IMR-90 (cell line): ENCODE measurements at places on chromosomes 7 and 10. TPM values are rescaled to one million over a fixed set of nuclear protein-coding genes. Genes with fewer than 3 reads are reported as not detected.
A peak's percentile ranks its signal among the peaks of the same experiment; 100 is the strongest.

GRCh38 chr7:108455998-108456677 lies at the start of gene NRCAM:
Gene NRCAM, minus strand, starts transcription at chr7:108456436. Its CDS starts 216,372 bp downstream, at chr7:108240064.
- no peak for DNase-seq

GRCh38 chr10:106189292-106189691 lies 975.2 kb downstream of the SORCS1 start:
- DNase-seq = no peak

GRCh38 chr10:122051609-122052385 lies 62.8 kb downstream of the TACC2 start:
- DNase-seq = peak; percentile 65

DNA sequence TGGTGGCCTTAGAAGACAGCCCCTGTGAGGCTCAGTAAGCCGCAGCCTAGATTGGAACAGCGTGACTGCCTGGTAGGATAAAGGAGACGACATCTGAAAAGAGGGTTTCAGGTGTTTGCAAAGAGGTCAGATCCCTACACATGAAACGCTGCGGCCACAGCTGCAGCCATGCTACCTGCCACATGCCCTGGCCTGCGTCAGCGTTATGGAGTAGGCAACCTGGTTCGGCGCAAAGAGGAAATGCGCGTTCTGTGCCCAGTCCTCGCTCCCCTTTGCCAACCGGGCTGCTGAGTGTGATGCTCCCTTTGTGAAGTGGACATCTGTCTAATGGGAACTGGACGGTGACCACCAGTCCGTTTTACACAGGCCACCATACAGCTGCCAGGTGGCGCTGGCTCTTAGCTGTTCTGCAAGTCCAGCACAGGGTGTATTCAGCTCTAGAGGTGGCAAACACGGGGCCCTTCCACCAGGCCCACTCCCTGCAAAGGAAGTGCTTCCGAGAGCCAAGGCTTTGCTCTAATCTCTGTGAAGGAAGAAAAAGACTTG lies 160.3 kb downstream of the CELF2 start:
- no peak for DNase-seq

DNA sequence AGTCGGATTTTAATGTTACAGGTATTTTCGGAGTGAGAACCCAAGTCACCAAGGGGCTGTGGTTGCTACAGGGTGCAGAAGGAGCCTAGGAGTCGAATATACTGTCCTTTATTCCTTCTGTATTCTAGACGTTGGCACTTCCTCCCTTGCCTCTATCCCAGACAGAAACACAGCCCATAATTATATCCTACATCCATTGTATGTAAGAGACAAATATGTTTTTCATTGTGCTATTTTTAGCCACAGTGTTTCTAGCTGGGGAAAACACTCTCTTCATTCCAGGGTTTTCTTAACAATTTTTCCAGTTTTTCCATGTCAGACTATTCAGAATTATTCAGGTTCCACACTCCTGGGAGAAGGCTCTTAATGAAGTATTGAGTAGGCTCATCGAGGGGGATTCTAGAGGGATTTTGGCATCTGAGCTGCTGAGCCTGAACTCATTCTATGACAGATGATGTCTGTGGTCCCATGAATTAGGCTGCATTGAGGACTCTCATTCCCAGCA lies 32.6 kb downstream of the KIAA1217 start:
- no peak for DNase-seq

- DNase-seq = no peak
Measured at GRCh38 chr10:126638542-126638941, 32.0 kb downstream of the C10orf90 start.

DNA sequence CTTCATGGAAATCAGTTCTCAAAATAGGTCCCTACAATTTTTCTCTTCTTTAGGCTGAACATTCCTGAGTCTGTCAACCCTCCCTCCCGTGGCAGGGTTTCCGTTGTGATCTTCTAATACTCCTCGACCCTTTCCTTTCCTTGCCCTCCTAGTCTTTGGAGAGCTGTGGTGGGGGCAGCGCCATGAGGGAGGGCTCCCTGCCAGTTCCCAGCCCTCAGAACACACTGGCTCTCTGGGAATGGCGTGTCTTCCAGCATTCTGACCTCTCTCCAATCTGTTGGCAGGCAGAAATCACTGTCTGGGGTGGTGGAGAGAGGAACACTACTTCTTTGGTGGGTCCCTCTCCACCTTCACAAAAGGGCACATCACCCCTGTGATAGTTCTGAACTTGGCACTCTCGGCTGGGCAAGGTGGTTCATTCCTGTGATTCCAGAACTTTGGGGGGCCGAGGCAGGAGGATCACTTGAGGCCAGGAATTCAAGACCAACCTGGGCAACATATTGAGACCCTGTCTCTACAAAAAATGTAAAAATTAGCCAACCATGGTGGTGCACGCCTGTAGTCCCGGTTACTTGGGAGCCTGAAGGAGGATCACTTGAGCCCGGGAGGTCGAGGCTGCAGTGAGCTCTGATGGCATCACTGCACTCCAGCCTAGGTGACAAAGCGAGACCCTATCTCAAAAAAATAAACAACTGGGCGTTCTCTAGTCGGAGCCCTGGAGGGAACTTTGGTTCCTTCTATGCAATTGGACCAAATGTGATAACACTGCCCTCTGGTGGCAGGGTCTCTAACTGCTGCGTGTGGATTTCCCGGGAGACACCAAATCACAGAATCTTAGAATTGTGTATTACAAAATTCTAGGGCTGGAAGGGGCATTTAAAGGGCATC lies 13.1 kb upstream of the ARPC1A start:
- DNase-seq = peak; percentile 52

GRCh38 chr10:114548662-114549061 lies 109.4 kb downstream of the ABLIM1 start:
- peak; percentile 56 for DNase-seq

DNA sequence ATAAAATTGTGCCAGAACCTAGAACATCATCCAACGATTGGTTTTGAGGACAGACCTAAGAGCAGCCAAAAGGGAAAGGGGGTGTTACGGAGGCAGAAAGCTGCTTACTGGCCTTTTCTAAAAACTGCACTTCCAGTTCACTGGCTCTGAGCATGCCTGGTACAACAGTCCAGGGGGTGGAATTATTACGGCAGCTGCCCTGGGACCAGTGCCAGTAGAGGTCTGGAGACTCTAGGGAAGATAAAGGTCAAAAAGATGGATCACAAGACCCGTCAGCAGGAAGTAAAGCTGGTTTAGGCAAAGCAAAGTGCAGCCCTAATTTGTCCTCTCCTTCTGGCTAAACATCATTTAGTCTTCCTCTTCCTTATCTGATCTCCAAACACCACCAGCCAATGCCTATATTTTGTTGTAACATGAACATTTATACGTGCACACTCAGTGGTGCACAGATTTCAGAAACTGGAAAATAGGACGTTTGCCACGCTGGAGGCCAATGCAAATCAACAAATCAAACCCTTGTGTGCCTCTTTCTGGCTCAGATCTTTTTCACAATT lies 216.4 kb upstream of the DPP6 start:
- no peak for DNase-seq

DNA sequence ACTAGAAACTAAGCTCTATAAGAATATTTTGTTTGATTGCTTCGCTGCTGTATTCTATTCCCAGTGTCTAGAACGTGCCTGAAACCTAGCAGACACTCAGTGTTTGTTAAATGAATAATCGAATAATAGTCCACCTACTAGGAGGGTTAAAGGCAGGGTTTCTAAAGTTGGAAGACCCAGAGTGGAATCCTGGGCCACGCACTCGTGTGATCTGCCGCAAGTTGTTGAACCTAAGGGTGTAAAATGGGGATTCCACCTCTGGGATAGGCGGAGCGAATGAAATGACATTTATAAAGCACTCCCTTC lies 702 bp upstream of the AGFG2 start:
- DNase-seq = no peak

DNA sequence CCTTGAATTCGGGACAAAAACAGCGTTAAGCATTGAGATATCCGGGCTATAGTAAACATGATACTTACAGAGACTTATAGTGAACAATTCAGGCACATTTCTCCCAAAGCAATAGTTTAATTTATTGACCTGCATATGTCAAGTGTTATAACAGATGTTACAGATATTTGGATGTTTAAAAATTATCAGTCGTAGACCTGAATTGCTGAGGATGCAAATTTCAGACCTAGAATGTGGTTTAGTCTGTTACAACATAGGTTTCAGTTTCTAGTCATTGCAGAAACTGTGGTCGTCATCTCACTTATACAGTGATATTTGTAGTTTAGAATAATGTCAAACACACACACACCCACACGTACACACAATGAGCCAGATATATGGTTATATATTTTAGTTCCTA lies 85.2 kb downstream of the VTI1A start:
- peak; percentile 47 for DNase-seq

GRCh38 chr10:42593284-42593683 lies 45.1 kb downstream of the ZNF33B start:
- DNase-seq = no peak

DNA sequence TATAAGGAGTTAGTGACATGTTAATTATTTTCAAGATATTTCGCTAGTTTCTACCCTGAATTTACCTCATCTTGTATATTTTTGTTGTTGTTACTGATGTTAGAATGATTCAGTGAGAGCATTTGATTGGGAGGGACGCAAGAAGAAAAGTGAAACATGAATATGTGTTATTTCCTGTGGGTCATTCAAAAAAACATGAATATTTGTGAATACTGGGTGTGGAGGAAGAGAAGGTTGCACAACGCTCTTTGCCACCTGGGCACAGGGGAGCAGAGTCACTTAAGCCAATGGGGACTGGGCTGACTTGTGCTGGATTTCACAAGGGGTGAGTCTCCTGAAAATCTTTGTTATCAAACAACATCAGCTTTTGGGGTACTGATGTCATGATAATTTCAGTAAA lies 39.5 kb downstream of the AGK start:
- DNase-seq = no peak

- DNase-seq = no peak
Measured at GRCh38 chr7:93231259-93231658, 907 bp upstream of the VPS50 start.

GRCh38 chr10:61894133-61894532 lies 7.4 kb upstream of the ARID5B start:
- DNase-seq = no peak

DNA sequence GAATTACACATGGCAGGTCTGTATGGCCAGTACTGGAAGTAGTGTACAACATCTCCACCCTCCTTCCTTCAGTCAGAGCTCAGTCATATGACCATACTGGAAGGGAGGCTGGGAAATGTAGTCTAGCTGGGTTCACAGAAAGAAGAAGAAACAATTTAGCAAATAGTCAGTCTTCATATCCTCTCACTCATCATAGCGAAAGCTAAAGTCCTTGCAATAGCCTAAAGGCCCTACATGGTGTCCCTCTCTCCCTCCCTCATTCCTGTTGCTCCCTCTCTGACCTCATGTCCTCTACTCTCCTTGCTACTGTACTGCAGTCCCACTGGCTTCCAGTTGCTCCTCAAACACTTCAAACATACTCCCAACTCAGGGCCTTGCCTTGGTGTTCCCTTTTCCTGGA lies 4.3 kb upstream of the CALU start:
- no peak for DNase-seq

DNA sequence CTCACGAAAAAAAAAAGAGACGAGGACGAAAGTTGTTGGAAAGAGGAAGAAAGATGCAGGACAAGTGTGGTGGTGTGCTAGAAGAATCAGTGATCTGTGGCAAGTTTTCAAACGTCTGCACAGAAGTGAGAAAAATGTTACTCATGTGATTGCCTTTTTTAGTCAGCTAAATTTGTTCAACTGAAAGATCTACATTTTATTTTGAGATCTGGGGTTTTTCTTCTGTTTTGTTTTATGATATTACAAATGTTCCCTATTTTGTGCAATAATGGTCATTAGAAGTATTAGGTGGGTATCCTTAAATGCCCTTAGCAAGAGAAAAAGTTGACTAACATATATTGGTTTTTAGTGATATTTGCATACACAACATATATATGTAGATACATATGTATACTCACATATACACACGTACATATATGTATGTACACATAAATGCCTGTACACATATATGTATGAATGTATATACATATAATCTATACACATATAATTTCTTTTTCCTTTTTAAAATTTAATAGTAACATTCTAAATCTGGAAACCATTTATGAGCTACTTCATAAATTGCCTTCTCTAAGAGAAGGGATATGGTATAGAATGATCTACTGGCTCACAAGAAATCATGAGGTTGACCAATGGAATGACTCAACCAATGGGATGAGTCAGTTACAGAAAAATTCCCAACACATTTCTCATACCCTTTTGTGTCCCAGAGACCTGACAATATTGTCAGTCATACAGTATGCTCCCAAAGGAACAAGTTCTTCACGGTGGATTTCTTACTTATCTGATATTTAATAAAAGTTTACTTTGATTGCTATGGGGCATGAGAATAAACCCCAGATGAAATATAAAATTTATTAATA lies 38.4 kb downstream of the SLC39A12 start:
- peak; percentile 90 for DNase-seq

- no peak for DNase-seq
Measured at GRCh38 chr10:4331150-4331549, 494.9 kb upstream of the AKR1E2 start.

DNA sequence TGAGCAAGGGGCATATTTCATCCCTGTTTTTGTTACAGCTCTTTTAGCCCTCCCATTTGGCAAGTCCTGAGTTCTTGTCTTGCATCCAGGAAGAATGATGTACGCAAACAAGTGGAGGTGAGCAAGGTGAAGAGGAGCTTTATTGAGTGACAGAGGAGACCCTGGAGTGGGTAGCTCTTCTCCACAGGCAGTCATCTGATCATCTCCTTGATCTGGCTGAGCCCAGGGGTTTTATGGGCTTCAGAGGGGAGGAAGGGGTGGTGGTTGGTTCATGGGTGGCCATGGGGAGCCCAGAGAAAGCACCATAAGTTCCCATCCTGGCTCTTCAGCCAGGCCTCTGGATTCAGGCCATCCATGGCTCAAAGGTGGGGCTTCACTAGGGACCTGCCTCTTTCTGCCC lies 21.9 kb downstream of the STEAP1 start:
- no peak for DNase-seq

- no peak for DNase-seq
Measured at GRCh38 chr10:93476756-93477155, 5.4 kb downstream of the MYOF start.

GRCh38 chr7:120725376-120726039 lies 132.4 kb downstream of the TSPAN12 start:
- DNase-seq = peak; percentile 45

- no peak for DNase-seq
Measured at GRCh38 chr7:151080067-151080521, 515 bp downstream of the FASTK start.

- DNase-seq = no peak
Measured at GRCh38 chr10:33781606-33782395, 447.3 kb upstream of the NRP1 start.

GRCh38 chr10:76583711-76584161 lies 1053.9 kb downstream of the KCNMA1 start:
- DNase-seq = peak; percentile 90

GRCh38 chr10:124601016-124601415 lies 139.4 kb downstream of the LHPP start:
- DNase-seq = no peak

Gene TAX1BP1
- 52.7 and 68.9 TPM in 2 replicates for total RNA-seq

Gene PKD2L1
- total RNA-seq = not detected in 2 replicates

Gene ACBD7
- total RNA-seq = 0.54 and 1.1 TPM in 2 replicates

Gene ZNF117
- 2.9 and 4.4 TPM in 2 replicates for total RNA-seq

Gene PON1
- not detected in 2 replicates for total RNA-seq

Gene ZEB1
- total RNA-seq = 108 and 139 TPM in 2 replicates

Gene ACSM6
- not detected in 2 replicates for total RNA-seq

Gene OR9A2
- not detected in 2 replicates for total RNA-seq

Gene FRAT1
- total RNA-seq = 0.54 and 0.83 TPM in 2 replicates

Gene PLXDC2
- 5.0 and 6.1 TPM in 2 replicates for total RNA-seq
